ENCODE measurements at places on chromosomes 2 and 18. TPM values are rescaled to one million over a fixed set of nuclear protein-coding genes. Genes with fewer than 3 reads are reported as not detected.

DNA sequence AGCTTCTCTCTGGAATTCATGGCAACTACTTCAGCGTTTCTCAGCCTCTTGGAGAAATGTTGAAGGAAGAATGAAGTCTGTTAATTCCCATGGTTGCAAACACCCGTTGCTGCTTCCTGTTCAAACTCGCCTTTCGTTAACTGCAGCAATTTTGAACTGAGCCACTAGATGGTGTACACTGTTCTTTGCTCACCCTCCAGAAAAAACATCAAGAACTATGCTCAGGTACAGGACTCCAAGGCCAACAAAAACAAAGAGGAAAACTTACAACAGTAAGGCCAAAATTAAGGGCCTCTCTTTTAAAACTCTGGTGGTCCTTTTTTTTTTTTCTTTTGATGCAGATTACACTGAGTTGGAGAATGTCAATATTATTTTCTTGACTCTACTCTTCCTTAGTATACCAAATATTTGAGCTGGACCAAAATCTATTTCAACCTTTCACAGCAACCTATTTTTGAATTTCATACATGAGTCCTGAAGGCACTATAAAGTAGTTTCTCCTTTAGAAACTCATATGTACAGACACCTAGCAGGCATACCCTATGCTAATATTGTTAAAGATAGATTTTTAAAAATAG lies 58.2 kb downstream of the KLHL14 start:
- peak; percentile 30 for DNase-seq

The ANKRD30B gene
- total RNA-seq, result not detected

DNA sequence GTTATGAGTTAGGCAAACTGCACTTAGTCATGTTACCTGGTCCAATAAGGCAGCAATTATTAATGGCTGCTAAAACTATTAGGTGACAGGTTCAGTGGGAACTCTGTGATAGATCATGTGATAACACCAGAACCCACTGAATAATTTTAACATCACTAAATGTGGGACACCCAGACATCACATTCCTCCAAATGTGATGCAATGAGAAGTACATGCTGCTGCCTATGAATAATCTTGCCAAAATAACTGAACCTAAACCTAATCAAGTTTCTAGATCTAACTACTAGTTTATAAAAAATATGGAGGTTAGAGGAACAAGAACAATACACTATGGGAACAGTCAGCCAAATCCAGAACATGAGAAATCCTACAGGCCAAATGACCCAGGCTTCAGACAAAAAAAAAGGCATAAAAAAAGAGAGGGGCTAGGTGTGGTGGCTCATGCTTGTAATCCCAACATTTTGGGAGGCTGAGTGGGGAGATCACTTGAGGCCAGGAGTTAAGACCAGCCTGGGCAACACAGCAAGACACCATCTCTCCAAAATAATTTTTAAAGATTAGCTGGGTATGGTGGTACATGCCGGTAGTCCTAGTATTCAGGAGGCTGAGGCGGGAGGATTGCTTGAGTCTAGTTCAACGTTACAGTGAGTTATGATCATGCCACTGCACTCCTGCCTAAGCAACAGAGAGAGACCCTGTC lies 7.0 kb upstream of the ACTR2 start:
- DNase-seq, result no peak

The CACNB4 gene
- total RNA-seq, result 5.1 TPM

- DNase-seq, result no peak
These were observed 175.3 kb downstream of the RAB3GAP1 start for GRCh38 chr2:135227386-135227785.

GRCh38 chr2:102520009-102520408 lies 47.0 kb downstream of the SLC9A4 start:
- DNase-seq, result no peak

The NAT8 gene
- not detected for total RNA-seq

- DNase-seq, result no peak
These were observed 48.5 kb upstream of the KCNH7 start for GRCh38 chr2:162887087-162887486.

DNA sequence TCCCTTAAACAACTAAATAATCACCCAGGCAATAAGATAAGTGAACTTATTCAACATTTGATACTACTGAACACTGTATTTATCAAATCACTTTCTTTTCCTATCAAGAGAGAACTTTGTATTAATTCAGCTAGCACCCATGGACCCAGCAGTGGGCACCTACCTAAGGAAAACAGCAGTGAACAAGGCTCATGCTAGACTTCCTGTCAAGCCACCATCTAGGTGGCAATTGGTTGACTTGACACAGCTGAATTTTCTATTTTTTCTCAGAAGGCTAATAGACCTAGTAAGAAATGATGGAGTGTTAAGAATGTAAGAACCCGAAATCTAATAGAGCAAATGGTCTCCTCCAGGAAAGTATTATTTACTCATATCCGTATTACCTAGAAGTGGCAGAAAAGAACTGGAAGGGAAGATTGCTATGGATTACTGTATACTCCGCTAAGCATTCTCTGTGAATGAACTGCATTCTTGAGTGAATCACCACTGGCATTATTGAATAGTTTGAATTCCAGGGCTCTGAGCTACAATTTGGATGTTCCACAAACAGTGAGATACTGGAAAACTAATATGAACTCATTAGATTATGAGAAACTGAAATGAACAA lies 988.2 kb upstream of the CDH2 start:
- no peak for DNase-seq

DNA sequence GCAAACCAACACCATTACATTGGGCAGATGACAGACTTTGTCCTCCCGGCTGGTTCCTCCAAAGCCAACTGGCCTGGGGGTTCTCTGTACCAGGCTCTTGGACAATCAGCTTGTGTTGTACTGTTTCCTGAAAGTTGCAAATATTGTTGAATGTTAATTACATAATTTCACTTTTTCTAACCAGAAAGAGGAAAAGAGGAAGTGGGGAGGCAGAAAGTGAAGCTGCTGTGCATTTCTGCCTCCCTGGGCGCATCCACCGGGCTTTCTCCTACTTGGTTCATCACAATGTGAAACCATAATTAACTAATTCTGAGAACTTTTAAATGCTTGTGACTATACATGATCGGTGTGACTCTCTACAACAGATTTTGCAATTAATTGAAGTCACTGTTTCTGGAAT lies 10.1 kb downstream of the TWIST2 start:
- DNase-seq, result no peak

The ACKR3 gene
- 1.2 TPM for total RNA-seq

- DNase-seq, result no peak
These were observed 32.8 kb upstream of the TMEM17 start for GRCh38 chr2:62538756-62539155.

DNA sequence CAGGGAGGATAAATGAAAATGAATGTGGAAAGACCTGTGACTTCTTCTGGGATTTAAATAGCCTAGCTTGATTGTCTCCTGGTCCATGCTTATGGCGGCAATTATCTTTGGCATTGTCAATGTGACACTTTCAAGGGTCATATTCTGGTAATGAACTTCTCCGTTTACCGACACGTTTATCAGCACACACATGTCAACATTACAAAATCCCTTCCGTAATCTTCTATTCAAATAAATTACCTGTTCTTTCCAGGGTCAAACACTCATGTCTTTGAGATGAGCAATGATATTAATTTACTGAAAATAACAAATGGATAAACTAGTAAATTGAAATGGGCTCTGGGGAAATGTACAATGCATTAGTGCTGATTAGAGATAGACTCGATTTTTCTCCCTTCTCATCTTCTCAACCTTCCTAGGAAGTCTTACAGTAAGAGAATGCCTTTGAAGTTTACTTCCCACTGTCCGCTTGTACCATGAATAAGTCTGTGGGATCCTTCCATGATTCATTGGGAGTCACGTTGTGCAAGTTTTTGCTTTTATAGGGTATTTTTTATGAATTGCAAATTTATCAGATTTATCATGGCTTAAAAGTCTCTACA lies 646.3 kb upstream of the LRATD1 start:
- no peak for DNase-seq

The KLHL14 gene
- total RNA-seq, result not detected

GRCh38 chr18:50696929-50697328 lies 122.9 kb downstream of the MRO start:
- DNase-seq, result peak; percentile 33

Measured in glutamatergic neuron (in vitro differentiated cells).